ENCODE measurements at places on chromosomes 7 and 10. TPM values are rescaled to one million over a fixed set of nuclear protein-coding genes. Genes with fewer than 3 reads are reported as not detected.

- no peaks in the 10 kb centered on the region for H3K27me3 ChIP-seq
- H3K36me3 ChIP-seq = no peaks in the 10 kb centered on the region
- no peak for DNase-seq
Measured at GRCh38 chr7:135980012-135980551, 2.9 kb upstream of the MTPN start.

- H3K27me3 ChIP-seq = no peaks in the 10 kb centered on the region
- H3K36me3 ChIP-seq = no peaks in the 10 kb centered on the region
Measured at GRCh38 chr7:9488555-9488954, 1055.1 kb downstream of the NXPH1 start.

Gene GATA3
- 0.10 TPM for total RNA-seq

Gene CDC14C
- total RNA-seq = not detected

DNA sequence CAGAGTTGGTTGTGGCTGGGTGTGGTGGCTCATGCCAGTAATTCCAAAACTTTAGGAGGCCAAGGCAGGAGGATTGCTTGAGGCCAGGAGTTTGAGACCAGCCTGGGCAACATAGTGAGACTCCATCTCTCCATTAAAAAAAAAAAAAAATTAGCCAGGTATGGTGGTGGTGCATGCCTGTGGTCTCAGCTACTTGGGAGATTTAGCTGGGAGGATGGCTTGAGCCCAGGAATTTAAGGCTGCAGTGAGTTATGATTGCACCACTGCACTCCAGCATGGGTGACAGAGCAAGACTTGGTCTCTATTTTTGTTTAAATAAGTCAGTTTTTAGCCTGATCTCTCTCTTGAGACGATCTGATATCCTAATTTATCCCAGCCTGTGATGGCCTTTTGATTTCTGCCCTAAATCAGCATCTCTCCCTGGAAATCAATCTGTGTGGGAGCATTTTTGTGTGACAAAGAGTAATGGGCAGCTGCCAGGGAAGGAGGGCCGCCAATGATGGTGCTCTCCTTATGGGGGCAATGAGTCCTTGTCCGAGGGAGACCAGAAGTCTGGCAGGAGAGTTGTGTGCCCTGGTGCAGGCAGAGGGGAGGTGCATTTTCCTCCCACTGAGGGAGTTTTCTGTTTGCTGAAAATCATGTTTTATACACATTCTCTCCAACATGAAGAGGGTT lies 111.0 kb downstream of the NRP1 start:
- H3K27me3 ChIP-seq = no peaks in the 10 kb centered on the region
- H3K27ac ChIP-seq = no peak overlapping the region
- H3K36me3 ChIP-seq = peaks cover 6% of the 10 kb centered on the region
- H3K4me3 ChIP-seq = no peak overlapping the region
- no peaks in the 10 kb centered on the region for H3K4me1 ChIP-seq

DNA sequence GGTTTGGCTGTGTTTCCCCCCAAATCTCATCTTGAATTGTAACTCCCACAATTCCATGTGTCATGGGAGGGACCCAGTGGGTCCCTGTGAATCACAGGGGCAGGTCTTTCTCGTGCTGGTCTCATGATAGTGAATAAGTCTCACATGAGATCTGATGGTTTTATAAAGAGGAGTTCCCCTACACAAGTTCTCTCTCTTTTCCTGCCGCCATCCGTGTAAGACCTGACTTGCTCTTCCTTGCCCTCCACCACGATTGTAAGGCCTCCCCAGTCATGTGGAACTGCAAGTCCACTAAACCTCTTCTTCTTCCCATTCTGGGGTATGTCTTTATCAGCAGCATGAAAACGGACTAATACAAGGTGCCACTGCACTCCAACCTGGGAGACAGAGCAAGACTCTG lies 329.2 kb downstream of the TNS3 start:
- no peak overlapping the region for H3K4me3 ChIP-seq
- no peak for DNase-seq
- H3K27ac ChIP-seq = no peak overlapping the region
- H3K36me3 ChIP-seq = no peaks in the 10 kb centered on the region
- H3K4me1 ChIP-seq = peaks cover 19% of the 10 kb centered on the region

DNA sequence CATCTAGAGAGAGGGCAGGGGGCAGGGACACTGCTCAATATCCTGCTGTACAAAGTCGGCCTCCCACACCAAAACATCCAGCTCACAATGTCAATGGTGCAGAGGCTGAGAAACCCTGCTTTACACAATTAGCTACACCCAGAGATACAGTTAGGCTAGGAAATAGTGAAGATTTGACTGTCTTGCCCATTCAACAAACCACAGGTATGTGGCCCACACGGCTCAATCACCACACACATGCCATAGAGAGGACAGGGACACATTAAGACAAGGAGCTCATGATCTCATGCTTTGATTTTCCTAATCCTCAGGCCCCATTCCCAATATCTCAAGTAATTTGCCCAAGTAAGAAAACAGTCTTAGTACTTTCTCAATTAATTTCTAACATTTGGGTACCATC lies 110.4 kb downstream of the OSBPL3 start:
- no peaks in the 10 kb centered on the region for H3K27me3 ChIP-seq
- H3K4me1 ChIP-seq = no peaks in the 10 kb centered on the region
- H3K27ac ChIP-seq = no peak overlapping the region
- no peak for DNase-seq
- H3K36me3 ChIP-seq = no peaks in the 10 kb centered on the region
- no peak overlapping the region for H3K4me3 ChIP-seq

DNA sequence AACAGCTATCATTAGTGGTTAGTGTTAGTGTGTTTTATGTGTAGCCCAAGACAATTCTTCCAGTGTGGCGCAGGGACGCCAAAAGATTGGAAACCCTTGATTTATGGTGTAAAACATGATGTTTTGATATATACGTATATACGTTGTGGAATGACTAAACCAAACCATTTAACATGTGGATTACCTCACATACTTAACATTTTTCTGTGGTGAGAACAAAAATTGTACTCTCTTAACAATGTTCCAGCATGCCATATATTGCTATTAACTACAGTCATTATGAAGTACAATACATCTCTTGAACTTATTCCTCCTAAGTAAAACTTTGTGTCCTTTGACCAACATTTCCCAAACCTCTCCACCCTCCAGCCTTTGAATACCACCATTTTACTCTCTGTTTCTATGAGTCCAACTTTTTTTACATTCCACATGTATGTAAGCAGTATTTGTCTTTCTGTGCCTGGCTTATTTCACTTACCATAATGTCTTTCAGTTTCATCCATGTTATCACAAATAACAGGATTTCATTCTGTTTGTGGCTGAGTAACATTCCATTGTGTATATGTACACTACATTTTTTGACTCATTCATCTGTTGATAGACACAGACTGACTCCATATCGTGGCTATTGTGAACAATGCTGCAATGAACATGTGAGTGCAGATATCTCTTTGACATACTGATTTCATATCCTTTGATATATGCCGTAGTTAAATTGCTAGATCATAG lies 42.2 kb upstream of the MAGI2 start:
- H3K27me3 ChIP-seq = no peaks in the 10 kb centered on the region
- H3K36me3 ChIP-seq = no peaks in the 10 kb centered on the region
- no peak overlapping the region for H3K4me3 ChIP-seq
- H3K4me1 ChIP-seq = no peaks in the 10 kb centered on the region

Gene ZNF117
- total RNA-seq = 24.9 TPM

- DNase-seq = no peak
- no peaks in the 10 kb centered on the region for H3K27me3 ChIP-seq
- H3K27ac ChIP-seq = no peak overlapping the region
Measured at GRCh38 chr10:122245136-122245535, 26.0 kb upstream of the BTBD16 start.

DNA sequence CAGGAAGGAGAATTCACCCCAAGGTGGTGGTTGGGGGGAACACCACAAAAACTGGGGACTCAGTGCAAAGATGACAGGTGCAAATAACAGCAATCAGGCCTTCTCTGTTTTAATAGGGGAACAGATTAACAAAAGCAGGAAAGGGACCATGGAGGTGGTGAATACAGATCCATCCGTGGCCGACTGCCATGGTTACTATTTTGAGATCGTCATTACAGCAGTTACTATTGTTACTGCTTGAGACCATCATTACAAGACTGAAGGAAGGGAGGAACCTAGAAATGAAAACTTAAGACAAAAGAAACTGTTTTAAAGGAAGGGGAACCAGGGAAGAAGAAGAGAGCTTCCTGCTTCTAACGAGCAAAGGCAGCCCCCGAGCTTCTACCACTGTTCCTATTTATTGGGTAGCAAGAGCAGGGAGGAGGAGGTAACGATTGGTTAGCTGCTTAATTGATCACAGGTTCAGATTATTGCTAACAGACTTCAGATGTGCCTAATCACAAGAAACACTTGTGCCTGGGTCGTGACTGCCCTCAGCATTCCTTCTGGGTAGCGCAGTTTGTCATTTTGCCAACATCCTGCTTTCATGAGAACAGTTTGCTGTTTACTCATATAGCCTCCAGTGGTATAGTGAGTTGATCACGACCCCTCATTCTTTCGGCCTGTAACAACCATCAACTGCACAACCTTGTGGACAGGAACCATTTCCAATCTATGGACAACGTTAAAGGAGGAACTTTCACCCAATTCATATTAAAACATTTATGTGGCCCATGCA lies 216.3 kb downstream of the CHCHD3 start:
- no peaks in the 10 kb centered on the region for H3K4me1 ChIP-seq
- H3K36me3 ChIP-seq = no peaks in the 10 kb centered on the region
- H3K27ac ChIP-seq = no peak overlapping the region
- H3K4me3 ChIP-seq = no peak overlapping the region

Gene HOXA3
- total RNA-seq = 6.2 TPM

DNA sequence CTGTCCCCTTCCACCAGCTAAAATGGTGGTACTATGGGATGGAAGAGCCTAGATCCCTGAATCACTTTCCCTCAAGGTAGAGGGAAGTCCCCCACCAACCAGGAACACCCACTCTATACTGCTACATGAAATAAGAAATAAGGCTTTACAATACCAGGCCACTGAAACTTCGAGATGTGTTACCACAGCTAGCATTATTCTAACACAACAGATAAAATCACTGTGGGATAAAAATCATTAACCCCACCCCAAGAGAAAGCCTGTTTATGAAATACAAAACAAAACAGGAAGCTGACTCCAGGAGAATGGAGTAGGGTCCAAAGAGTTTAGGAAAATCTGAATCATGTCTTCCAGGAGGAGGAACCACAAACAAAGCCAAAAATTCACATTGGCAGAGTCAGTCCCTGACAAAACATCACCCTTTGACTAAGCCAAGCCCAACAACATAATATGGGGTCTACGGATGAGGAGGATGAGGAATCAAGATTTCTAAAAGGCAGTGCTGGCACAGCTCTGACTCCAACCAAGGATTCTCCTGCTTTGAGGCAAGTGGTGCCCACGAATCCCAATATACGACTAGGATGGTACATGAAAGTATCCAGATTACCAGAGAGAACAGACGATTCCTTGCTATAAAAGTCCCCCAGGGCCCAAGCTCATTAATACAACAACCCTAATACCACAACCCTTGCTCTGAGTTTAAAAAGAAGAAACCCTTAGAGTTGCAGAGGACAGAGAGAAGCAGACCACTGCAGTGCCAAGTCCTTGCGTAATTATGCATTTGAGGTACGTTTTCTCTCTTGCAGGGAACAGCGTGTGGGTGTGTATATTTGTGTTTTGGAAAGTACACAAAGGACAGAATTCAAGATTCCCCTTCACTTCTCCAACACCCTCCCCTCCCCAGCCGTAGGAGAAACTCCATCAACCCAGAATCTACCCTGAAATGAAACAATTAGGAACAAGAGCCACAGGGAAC lies 23.7 kb downstream of the XPNPEP1 start:
- peak overlapping the region; percentile 53 for H3K27ac ChIP-seq
- no peak overlapping the region for H3K4me3 ChIP-seq
- no peak for DNase-seq
- no peaks in the 10 kb centered on the region for H3K27me3 ChIP-seq
- H3K4me1 ChIP-seq = peaks cover 7% of the 10 kb centered on the region

- H3K27me3 ChIP-seq = no peaks in the 10 kb centered on the region
- no peaks in the 10 kb centered on the region for H3K36me3 ChIP-seq
- no peak overlapping the region for H3K27ac ChIP-seq
- peaks cover 3% of the 10 kb centered on the region for H3K4me1 ChIP-seq
- no peak for DNase-seq
Measured at GRCh38 chr10:69051303-69051702, 36.6 kb upstream of the SRGN start.

Gene AKR1D1
- total RNA-seq = not detected

Gene CLRN3
- 0.20 TPM for total RNA-seq

Gene OPN1SW
- 0.28 TPM for total RNA-seq

Gene ZP3
- total RNA-seq = 0.59 TPM

GRCh38 chr10:123939591-123939990 lies 48.0 kb upstream of the CPXM2 start:
- H3K27ac ChIP-seq = no peak overlapping the region
- no peak overlapping the region for H3K4me3 ChIP-seq
- H3K27me3 ChIP-seq = no peaks in the 10 kb centered on the region
- no peak for DNase-seq
- H3K4me1 ChIP-seq = peaks cover 18% of the 10 kb centered on the region
- no peaks in the 10 kb centered on the region for H3K36me3 ChIP-seq

Gene ANKRD61
- total RNA-seq = 0.20 TPM

All from spinal cord (tissue), 10 donors.